ENCODE measurements at places on chromosomes 12 and 14.
A peak's percentile ranks its signal among the peaks of the same experiment; 100 is the strongest.

DNA sequence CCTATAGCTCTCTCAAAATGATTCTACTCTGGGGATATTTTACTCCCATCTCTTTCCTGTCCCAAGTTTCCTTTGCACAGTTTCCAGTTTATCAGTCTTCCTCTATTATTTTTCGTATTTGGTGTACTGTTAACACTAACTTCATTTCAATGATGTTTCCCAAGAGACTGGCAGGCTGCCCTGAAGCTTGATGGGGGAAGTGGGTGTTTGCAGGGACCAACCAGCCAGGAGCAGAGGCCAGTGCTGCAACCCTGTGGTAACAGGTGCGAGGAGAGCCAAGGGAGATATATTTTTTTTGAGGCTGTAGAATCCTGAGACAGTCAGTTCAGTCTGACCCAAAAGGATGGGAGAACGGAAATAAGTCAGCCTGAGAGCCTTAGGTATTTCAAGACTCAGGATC is 11.8 kb upstream of the CEBPE start:
- no peak for DNase-seq

GRCh38 chr14:99393059-99393655 is 87.5 kb downstream of the SETD3 start:
- DNase-seq: peak; percentile 10

DNA sequence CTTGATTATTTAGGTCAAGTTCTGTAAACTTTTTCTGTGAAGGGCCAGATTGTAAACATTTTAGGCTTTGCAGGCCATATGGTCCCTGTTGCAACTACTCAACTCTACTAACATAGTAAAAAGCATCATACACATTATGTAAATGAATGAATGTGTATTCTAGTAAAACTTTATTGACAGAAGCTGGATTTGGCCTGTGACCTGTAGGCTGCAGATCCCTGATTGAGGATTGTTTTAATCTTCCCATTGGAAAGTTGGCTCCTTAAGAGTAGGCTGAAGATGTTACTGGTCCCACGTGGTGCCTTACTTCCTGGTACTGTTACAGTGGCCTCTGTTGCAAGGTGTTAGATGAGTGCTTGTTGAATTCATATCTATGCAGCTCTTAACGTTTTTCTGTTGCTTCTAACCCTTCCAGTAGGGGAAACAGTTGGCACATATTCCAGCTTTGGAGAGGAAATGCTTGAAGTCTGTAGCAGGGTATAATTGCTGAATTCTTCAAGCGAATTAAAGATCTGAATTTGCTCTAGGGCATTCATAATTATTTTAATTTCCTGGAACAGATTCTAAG is 133.6 kb upstream of the DNM1L start:
- DNase-seq: no peak

DNA sequence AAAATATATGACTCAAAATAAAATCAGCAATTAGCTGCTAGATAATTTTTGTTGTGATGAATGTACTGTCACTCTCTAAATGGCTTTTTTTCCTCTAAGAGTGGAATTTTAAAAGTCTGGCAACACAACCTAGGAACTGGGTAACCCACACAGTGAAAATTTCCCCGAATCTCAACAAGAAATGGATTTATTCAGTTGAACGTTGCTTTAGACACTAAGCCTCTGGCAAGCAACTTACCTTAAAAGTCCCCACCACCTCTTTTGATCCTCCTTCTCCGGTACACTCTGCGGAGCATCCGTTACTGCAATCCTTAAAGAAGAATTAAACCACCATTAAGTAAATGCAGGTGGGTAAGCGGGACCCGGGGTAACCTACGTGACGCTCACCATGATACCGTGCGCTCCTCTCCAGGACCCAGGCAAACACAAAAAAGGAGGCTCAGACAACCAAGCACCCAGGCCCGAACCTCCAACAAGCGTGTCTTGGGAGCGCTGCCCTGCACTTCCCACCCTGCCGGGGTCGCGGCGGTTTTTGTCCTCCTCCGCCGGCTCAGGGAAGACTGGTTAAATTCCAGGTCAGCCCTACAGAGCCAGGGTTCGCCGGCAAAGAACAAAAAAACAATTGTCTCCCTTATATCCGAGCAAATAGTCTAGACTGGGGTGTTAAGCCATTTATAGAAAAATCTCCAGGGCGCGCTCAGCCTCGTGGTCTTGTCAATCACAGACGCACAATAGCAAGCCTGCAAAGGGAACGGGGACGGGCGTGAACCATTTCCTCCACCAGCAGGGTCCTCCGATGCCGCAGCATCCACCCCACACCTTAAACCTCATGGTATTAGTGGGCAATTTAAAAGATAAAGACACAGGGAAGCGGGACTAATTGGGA is 47.1 kb downstream of the BCAT1 start:
- DNase-seq: no peak

DNA sequence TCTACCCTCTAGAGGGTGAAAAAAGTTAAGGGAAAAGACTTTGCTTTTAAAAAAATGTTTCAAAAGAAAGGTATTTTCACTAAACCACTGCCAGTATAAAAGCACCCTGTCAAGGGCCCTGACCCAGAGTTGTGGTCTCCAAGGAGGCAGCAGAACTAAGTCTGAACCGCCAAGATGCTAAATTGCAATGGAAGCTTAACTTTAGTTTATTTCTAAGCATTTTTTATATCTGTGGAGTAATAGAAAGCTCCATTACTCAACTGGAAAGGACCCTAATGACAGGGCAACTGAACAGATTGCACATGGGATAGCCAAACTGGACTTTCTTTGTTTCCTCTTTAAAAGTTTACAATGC is 379.8 kb downstream of the NAV3 start:
- no peak for DNase-seq

DNA sequence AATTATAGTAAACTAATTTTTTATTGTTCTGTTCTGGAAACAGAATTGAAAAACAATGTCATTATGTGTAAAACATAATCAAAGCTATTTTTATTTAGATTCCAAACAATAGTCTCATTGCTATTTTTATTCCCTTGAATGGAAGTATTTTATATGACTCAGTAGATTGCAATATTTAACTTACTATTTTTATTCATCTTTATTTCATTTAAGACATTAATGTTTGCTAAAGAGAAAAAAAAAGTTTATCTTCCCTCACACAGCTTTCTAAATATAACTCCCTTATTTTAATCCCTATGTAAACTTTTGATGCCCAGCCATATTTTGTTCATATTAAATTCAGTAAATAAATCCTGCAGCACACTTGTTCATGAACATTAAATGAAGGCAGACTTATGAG is 622.4 kb downstream of the SLC6A15 start:
- no peak for DNase-seq

DNA sequence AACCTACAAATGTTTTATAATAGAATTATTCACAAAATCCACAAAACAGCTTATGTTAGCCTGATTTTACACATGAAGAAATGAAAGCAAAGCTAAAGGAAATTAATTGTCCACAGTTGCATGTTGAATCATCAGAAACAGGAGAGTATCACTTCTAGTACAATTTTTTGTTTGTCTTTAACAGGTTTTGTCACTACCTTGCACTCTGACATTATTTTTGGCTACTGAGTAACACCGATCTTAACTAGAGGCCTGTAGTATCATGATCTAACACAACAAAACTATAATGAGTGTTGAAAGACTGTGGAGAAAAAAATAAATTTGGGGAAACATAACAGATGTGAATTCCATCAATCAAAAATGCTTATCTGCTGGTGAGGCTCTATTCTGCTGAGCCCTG is 60.1 kb downstream of the TAOK3 start:
- DNase-seq: no peak

DNA sequence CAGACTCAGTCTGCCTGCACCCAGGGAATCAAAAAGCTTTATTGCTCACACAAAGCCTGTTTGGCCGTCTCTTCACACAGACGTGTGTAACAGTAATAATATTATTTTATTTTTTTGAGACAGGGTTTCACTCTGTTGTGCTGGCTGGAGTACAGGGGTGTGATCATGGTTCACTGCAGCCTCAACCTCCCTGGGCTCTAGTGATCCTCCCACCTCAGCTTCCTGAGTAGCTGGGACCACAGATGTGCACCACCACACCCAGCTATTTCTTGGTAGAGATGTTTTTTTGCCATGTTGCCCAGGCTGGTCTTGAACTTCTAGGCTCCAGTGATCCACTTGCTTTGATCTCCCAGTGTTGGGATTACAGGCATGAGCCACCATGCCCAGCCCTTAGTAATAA is 88.4 kb upstream of the DCD start:
- no peak for DNase-seq

GRCh38 chr12:8590842-8591545 is 21.7 kb downstream of the AICDA start:
- DNase-seq: no peak

GRCh38 chr14:81449114-81449513 is 49.0 kb upstream of the STON2 start:
- no peak for DNase-seq

- no peak for DNase-seq
These were observed 7.9 kb downstream of the PPFIBP1 start for GRCh38 chr12:27531896-27532295.

GRCh38 chr14:69316449-69317101 is 56.6 kb downstream of the GALNT16 start:
- no peak for DNase-seq

DNA sequence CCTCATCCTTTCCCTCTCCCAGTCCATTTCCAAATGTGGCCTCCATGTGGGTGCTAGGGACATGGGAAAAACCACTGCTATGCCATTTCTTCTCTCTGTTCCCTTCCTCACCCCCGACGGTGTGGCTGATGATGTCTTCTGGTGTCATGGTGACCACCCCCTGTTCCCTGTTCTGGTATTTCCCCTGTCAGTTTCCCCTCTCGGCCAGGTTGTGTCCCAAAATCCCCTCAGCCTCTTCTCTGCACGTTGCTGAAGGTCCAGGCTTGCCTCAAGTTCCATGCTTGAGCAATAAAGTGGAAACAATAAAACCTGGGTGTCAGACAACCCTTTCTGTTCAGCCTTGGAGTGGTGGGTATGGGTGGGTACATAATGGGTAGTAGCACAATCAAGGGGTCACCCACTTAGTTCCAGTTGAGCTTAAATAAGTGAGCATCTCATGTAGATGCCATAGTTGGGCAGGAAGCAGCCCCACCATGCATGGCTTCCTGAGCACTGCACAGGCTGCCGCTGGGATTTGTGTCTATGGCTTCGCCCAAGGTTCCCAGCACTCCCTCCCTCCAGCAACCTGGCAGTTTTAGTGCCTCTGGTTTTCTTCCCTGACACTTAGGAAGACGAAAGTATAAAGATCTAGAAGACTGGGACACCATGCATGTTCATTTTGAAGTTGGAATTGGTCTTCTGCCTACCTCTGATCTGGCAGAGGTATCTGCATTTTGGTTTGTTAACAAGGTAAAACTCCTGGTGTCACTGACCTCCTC is 8.7 kb upstream of the ITFG2 start:
- no peak for DNase-seq

DNA sequence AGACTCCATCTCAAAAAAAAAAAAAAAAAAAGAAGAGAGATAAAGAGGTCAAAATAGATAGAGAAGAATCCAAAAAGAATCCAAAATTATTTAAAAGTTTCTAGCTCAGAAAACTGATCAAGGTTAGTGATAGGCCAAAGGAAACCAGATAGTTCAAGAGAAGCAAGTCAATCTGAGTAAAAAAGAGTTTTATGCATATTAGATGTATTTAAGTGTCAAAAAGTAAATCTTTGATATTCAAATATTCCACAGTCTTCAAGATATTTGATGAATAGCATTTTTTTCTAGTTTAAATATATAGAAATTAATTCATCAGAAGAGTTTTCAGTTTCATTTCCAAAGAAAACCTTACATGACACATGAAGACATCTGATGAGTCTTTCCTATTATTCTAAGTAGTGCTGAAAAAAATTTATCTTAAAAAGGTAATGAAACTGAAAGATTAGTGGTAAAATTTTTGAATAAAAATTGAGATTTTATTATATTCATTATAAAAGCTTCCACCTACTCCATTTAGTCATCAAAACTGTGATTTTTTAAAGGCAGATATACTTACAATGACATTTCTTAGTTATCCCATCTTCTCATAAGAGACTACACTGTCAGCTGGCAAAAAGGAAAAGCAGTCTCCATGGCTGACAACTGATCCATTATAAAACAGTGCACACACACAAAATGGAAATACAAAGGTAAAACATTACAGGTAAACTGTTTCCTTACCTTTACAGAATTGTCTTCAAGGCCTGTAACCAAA is 68.6 kb downstream of the RPS6KA5 start:
- no peak for DNase-seq

- DNase-seq: no peak
These were observed 684 bp downstream of the KANSL2 start for GRCh38 chr12:48681399-48681709.

DNA sequence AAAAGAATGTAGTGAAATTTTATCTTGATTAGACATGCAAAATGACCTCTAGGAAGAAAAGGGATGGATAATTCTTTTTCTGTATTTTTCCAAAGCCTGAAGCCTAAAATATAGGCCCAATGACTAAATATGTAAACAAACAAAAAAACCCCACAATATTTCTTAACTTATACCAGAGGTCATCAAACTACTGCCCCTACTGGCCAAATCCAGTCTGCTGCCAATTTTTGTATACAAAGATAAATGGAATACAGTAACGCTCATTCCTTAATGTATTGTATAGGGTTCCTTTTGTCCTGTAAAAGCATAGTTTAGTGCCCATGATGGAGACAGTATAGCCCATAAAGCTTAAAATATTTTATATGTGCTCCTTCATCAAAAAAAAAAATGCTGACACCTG is 145.7 kb upstream of the ALG10 start:
- no peak for DNase-seq

DNA sequence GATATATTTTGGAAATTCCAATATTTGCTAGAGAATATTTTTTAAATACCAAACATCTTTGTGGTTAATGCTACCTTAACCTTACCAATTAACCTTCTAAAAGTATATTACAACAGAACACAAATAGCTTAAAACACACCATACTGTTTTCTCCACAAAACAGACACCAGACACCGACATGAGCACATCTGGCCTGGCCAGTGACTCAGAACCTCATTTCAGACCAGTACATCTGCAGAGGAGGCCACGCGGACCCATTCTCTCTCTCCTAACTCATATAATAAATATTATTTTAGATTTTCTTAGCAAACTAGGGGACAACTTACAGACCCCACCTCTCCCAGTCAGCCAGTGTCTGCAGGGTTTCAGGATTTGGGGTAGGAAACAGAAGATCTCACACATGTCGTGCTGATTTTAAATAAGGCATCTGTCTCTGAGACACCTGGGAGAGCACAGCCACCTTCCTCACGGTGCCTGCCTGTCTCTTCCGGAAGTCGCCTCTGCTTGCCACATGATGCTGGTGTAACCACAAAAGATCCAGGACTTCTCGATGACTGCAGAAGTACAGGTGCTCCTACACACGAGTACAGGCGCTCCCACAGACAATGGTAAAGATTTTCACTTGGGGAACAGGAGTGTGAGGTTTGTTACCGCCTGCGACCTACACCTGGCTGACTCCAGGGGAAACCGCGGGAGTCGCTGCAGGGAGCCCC is 9.7 kb upstream of the ANKLE2 start:
- peak; percentile 15 for DNase-seq

GRCh38 chr12:112420740-112421139 is 2.0 kb downstream of the PTPN11 start:
- no peak for DNase-seq

DNA sequence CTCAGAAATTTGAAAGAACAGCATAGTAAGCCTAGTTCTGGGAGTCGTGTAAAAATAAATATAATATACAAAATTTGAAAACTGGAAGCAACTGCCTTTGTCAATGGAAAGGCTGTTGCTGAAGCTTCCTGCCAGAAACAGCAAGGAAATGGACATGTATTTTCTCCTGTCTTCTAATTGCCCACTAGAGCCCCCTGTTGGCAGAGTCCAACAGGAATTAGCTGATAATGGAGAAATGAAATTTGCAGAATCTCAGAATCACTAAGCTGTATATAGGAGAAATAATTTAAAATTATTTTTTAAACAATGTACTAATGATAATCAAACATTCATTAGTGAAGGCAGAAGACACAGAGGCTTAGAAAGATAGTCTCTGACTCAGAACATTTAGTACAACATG is 414.8 kb downstream of the SLC6A15 start:
- DNase-seq: no peak
